NCI-H1436 (cell line): ENCODE measurements at places on chromosomes 16 and 17.
A peak's percentile ranks its signal among the peaks of the same experiment; 100 is the strongest.

DNA sequence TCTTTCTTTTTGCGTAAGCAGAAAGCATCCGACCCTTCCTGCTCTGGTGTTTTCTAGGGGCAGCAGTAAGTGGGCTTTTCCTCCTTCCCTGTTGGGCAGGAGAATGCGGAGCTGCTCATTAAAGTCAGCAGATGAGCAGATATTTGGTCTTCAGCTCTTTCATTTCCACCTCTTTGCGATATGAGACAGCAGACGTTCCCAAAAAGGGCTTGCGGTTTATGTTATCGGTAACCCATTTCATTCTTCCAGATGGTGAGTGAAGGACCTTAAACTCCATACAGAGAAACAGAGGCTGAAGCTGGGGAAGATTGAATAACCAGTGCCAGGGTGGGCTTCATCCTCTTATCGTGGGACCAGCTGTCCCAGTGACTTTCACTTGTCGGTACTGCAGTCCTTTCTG lies 40.7 kb downstream of the KSR1 start:
- DNase-seq: no peak

GRCh38 chr16:66247516-66248481 lies 118.7 kb upstream of the CDH5 start:
- no peak for DNase-seq

GRCh38 chr17:63966646-63967264 lies 6.0 kb downstream of the SCN4A start:
- DNase-seq: no peak

GRCh38 chr16:76900285-76901263 lies 290.4 kb upstream of the MON1B start:
- no peak for DNase-seq

DNA sequence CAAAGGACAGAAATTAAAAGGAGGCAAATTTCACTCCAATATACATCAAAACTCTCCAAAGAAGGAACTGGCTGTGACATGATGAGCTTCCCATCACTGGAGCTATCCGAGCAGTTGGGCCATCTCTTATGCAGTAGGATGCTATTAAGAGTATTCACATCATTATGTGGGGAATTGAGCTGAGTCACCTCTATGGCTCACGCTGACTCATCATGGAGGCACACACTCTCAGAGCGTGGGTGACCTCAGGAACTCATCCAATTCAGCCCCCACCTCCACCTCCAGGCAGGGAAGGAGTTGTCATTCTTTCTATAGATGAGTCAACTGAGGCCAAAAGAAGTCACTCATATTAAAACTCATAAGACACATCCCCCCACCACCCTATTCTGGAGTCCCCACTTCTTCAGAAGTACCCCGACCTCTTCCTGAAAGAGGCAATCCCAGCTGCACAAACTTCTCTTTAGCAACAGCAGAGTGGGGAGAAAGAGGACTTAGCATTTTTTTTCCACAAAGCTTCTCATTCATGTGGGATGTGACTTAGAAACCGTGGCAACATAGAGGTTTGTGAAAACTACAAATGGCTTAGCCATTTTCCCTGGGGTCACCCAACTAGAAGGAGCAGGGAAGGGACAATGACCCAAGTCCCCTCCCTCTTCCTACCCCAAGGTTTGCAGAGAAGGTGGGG lies 32.5 kb downstream of the ABCC12 start:
- no peak for DNase-seq

GRCh38 chr17:64968652-64969501 lies 49.6 kb upstream of the LRRC37A3 start:
- no peak for DNase-seq

- DNase-seq: no peak
Observed at GRCh38 chr17:47719411-47720152, 13.5 kb upstream of the TBX21 start.

DNA sequence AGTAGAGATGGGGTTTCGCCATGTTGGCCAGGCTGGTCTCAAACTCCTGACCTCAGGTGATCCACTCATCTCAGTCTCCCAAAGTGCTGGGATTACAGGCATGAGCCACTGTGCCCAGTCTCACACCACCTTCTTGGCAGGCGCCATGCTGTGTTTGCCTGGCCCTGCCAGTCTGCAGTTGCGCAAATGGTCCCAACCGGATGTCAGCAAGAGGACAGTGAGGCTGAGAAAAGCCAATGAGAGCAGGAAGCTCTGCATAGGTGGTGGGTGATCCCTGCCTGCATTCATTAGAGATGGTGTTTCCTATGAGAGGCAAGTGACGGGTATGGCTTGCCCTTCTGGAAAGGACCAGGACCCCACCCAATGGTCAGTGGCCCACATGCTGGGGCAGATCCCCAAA lies 59.3 kb downstream of the PECAM1 start:
- DNase-seq: no peak

DNA sequence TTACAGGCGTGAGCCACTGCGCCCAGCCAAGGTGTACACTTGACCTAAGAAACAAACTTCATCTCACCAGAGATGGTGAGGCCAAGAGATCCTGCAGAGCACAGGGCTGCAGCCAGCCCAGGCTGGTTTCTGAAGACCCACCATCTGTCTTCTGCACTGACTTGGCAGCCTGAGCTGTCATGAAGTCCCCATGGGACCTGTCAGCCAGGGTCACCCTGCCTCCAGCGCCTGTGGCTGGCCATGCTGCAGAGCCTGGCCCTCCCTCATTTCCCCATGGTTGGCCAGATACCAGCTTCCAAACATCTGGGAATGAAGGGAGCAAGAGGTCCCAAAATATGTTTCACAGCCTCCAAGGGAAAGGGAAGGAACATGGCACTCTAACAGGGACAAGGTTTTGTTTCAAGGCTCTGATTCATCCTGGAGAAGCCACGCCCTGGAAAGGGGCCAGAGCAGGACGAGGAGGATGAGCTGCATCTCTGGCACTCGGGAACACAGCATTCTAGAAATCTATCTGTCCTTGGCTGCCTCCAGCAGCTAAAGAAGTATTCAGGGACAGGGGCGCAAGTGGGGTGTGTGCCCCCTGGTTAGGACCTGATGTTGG lies 45.3 kb downstream of the DDX19A start:
- DNase-seq: no peak

GRCh38 chr16:14324581-14324980 lies 253.5 kb downstream of the MRTFB start:
- DNase-seq: no peak

DNA sequence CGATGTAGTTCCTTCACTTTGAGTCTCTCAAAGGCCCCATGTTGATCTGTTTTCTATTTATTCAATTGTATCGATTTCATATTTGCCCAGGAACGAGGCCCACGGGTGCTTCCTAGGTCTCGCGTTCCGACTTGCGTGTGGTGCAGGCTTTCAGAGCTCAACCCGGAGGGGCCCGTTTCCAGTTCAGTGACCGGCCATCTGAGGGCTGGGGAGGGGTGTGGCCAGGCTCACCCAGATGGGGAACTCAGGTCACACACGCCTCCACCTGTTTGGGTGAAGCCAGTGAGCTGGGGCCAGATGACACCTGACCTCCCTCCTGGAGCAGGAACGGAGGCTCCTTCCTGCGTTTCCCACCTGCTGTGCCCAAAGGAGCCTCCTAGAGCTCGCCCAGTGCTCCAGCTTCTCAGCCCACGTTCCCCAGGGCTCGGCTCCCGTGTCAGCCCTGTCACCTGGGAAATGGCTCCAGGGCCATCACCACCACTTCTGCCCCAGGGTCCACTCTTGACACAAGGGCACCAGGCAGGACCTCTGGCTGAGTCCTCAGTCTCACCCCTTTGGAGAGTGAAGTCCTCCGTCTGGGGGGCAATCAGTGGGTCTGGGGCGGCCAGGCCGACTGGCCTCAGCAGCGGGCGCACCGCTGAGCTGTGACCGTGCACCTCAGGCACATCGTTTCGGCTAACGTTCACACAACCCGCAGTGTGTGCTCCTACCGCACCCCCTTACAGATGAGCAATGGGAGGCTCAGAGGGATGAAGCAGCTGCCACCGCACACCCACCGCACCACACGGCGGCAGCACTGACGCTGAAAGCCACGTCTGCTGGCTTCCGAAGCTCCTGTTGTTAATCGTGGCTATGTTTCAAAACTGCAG lies 18.0 kb downstream of the FOXF1 start:
- no peak for DNase-seq

DNA sequence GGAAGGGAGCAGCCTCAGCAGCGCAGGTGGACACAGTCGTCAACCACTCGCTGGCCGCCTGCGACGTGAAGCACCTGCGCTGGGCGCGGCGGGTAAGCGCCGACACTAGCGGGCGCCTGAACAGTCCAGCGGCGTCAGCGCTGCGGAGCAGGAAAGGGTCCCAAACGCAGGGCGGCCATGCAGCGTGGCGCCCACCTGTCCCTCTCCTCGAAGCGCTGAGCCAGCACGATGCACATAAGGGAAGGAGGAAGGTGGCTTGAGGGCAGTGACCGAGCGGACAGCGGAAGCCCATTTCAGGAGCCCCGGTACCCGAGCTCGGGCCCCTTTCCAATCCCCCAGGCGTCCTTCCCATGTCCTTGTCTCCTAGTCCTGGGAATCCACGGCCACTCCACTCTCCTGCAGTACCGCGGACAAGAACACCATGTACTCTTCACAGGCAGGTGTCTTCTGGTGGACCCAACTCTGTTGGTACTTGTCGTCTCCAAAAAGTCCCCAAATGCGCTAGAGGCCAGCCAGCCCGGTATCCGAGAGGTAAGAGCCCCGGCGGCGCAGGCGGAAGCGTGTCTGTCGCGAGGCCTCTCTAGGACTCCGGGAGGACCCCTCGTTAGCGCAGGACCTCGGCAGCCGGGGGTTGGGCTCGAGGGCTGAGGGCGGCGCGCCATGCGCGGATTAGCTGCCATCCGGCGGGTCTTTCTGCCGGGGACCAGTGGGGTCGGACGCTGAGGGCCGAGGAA lies 14.4 kb downstream of the ZNF232 start:
- no peak for DNase-seq

- peak; percentile 92 for DNase-seq
Observed at GRCh38 chr17:49739641-49740271, 24.2 kb downstream of the FAM117A start.

- no peak for DNase-seq
Observed at GRCh38 chr16:65884018-65884417, 482.5 kb upstream of the CDH5 start.

DNA sequence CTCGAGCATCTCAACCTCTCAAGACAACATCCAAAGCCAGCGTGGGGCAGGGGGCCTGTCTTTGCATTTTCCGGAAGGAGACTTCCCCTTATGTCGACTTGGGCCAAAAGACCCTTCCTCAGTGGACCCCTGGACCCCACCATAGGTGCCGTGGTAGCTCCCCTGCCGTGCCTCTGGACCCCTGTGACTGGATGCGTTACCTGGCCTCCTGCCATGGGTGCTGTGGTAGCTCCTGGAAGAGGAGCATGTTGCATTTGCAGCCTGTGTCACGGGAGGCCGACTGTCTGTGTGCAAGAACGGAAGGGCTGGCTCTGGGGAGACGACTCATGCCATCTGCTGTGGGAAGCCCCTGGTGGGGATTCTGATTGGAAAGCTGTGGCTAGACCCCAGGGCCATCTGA lies 130.1 kb downstream of the FOXL1 start:
- no peak for DNase-seq

- no peak for DNase-seq
Observed at GRCh38 chr16:68086336-68086841, 1.2 kb downstream of the NFATC3 start.
